ENCODE measurements at places on chromosomes 1 and 21. TPM values are rescaled to one million over a fixed set of nuclear protein-coding genes. Genes with fewer than 3 reads are reported as not detected.

The TEX38 gene
- not detected for total RNA-seq

The IGSF3 gene
- total RNA-seq, result 42.0 TPM

The COQ8A gene
- 91.9 TPM for total RNA-seq

The CFAP107 gene
- total RNA-seq, result 0.12 TPM

The SLAMF7 gene
- 0.58 TPM for total RNA-seq

The ZNF683 gene
- total RNA-seq, result not detected

The CD53 gene
- total RNA-seq, result 15.6 TPM

The ACOT7 gene
- 13.5 TPM for total RNA-seq

The COL9A2 gene
- 18.7 TPM for total RNA-seq

The DRAM2 gene
- 53.8 TPM for total RNA-seq

The SLC35F3 gene
- 0.99 TPM for total RNA-seq

The LRRC71 gene
- total RNA-seq, result 0.35 TPM

The PRAMEF7 gene
- not detected for total RNA-seq
